ENCODE measurements at places on chromosomes 13 and 19.

DNA sequence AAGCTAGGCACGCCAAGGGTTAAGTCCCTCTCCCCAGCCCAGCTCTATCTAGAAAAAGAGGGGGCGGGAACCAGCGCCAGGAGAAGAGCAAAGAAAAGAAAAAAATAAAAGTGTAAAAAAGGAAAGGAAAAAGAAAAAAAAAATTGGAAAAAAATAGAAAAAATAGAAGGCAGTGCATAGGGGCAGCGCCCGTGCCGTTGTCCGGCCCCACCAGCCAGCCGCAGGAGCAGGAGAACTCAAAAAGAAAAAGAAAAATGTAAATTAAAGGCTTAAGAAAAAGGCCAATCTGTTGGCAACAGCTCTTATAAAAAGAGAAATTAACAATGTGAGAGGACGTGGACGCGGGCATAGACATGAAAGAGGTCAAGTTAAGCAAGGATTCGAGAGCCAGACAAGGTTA is 105.4 kb upstream of the ZNF98 start:
- no peak for DNase-seq

DNA sequence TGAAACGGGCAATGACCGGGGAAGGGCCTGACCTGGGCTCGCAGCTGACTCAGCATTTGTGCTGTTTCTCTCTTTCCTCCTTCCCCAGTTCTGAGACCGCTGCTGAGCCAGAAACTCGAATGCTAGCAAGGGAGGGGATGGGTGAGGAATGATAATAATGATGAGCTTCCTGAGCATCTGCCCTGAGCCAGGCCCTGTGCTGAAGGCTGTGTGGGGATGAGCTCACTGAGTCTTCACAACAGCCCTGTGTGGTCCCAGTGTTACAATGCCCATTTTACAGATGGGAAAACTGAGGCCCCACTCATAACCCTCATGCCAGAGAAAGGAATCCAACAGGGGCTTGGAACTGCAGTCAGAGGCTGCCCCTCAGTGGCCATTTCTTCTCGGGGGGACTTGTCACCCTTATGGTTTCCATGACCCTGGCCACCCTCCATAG is 8.1 kb downstream of the SULT2B1 start:
- DNase-seq: no peak

- no peak for DNase-seq
These were observed 11.4 kb downstream of the LPAR6 start for GRCh38 chr13:48401480-48401879.

DNA sequence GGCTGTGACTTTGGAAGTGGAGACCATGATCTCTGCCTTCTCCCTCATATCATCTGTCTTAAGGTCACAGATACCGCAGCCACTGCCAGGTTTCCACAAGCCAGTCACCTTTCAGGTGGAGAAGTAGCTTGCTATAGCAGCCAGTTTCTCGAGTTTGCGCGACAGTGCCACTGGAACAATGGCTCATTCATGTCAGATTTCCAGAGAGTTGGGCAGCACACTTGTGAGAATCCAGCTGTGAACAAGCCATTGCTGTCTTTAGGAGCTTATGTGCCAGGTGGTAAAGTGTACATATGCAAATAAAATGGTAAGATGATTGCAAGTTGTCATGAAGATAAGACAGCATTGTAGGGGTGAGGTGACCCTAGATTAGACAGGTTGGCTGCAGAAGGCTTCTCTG is 22.3 kb downstream of the GARRE1 start:
- no peak for DNase-seq

GRCh38 chr19:54253331-54254194 is 3.5 kb downstream of the LILRB5 start:
- DNase-seq: no peak

- no peak for DNase-seq
These were observed 11.7 kb upstream of the FAM216B start for GRCh38 chr13:42769650-42770049.

DNA sequence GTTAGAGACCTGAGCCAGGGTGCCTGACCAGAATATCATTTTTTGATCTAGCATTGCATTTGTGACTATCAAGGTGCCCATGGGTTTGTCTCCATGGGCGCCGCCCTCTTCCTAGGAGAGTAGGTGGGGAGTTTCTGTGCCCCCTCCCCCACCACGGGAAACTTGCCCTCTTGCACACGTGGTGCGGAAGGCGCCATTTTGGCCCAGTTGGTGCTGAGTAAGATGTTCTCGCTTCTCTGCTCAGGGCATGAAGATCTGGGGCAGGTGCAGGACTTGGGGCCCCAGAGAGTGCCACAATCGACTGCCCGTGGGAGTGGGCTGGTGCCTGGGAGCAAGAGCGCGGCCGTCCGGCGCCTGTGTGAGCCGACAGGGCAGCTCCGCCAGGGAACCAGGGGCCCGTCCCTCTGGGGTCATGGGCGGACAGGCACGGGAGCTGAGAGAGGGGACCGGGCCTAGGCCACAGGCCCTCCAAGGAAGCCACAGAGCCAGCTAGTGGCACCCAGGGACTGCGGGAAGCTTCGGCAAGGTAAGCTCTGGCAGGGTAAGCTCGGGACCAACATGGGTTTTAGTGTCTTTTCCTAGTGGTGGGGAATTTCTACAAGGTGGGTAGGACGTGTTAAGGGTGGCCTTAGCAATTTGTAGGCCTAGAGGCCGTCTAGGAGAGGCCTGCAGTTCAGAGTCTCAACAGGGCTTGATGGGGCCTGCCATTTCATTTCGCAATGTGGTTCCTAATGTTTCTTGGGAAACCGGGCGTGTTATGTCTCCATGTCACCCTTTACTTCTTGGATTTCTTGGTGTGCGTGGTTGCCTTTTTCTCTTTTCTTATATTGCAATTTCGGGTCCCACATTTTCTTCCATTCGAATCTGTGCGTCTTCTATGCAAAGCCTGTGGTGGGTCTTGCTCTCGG is 14.5 kb downstream of the SACS start:
- no peak for DNase-seq

DNA sequence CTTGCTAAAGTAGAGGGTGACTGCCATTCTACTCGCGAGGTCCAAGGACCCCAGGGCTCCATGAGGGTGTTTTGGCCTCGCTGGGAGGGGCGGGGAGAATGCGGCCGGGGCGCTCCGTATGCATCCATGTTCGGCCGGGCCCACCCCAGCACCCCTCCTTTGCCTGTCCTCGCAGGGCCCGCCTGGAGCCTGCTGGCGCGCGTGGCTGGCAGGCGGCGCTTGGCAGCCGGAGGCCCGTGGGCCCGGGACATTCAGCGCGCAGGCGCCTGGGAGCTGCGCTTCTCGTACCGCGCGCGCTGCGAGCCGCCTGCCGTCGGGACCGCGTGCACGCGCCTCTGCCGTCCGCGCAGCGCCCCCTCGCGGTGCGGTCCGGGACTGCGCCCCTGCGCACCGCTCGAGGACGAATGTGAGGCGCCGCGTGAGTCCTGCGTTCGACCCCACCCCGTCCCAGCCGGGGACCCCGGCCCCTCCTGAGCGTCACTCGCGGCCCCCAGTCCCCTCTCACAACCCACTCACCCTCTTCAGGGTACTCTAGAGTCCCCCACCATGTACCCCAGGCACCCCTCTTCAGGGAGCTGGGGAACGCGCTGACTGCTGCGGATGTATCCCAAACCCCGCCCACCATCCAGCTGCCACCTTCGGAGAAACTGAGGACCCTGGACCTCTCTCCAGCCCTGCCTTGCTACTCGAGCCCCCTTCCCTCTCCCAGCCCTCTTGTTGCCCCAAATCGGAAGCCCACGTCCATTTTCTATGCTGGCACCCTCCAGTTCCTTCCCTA is 4.1 kb downstream of the DLL3 start:
- DNase-seq: peak; percentile 42

DNA sequence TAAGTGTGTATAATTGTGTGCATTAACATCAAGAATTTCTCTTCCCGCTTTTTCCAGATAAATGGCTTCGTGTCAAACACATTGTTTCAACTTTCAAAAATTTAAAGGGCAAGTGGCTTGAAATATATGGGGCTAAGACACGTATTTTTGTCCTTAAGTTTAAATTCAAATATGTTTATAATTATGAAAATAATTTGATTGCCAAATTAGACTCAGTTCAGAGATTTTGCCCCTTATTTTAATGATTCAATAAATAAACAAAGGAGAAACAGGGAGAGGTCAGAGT is 1159.2 kb upstream of the MIR17HG start:
- no peak for DNase-seq

DNA sequence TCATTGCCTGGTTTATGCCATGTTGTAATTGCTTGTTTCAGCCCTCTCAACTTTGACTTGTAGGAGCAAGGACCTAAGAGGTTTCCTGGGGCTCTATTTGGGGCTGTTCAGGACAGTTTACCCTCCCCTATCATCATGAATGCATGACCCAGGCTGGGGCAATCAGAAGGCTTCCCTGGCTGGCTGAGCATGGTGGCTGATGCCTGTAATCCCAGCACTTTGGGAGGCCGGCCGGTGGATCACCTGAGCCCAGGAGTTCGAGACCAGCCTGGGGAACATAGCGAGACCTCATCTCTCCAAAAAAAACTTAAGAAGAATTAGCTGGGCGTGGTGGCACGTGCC is 6.1 kb upstream of the LSM4 start:
- DNase-seq: no peak

GRCh38 chr19:16066611-16067104 is 9.6 kb upstream of the TPM4 start:
- DNase-seq: no peak

DNA sequence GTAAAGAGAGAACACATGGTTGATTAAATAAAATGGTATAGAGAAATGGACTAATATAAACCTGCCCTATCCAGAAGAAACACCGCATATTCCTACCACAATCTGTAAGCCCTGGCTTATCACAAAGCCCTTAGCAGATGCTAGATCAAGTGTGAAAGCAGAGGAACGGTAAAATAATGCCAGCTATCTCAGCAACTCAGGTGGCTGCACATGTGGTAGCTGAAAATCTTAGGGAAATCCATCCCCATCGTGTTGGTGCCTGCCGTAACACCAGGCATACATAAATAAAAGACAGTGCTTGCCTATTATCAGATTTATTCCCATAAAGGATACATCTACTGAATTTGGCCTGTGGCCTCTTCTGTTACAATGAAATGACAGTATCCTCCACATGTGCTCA is 304.1 kb upstream of the MAB21L1 start:
- no peak for DNase-seq

DNA sequence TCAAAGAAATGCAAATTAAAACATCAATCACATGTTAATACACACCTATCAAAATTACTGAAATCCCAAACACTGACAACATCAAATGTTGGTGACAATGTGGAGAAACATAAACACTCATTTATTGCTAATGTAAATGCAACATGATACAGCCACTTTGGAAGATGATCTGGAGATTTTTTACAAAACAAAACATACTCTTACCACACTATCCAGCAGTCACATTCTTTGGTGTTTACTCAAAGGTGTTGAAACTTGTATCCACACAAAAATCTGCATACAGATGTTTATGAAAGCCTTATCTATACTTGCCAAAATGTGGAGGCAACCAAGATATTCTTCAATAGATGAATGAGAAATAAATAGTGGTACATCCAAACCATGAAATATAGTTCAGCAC is 1219.5 kb upstream of the PCDH20 start:
- DNase-seq: no peak

- DNase-seq: peak; percentile 54
These were observed 22.5 kb downstream of the IQCN start for GRCh38 chr19:18251587-18252369.

DNA sequence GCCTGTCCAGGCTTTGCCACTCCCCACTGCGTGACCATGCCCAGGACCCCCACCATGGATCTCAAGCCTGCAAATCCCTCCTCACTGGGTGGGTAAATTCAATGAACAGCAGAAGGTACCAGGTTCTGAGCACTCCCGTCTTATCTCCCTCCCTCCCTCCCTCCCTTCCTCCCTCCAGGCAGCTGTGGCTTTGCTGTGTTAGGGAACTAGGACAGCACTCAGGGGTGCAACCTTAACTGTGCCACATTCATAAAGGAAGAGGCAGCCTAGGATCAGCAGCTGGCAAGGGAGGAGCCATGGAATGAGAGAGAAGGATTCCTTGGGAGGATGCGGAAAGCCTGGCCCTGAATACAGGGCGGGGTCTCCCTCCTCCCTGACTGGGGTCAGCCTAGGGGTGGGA is 5.6 kb downstream of the CEACAM4 start:
- no peak for DNase-seq
